ENCODE measurements at places on chromosomes 5 and 9.

GRCh38 chr5:81428446-81428845, 34.5 kb upstream of the ACOT12 start:
- no peak for DNase-seq

DNA sequence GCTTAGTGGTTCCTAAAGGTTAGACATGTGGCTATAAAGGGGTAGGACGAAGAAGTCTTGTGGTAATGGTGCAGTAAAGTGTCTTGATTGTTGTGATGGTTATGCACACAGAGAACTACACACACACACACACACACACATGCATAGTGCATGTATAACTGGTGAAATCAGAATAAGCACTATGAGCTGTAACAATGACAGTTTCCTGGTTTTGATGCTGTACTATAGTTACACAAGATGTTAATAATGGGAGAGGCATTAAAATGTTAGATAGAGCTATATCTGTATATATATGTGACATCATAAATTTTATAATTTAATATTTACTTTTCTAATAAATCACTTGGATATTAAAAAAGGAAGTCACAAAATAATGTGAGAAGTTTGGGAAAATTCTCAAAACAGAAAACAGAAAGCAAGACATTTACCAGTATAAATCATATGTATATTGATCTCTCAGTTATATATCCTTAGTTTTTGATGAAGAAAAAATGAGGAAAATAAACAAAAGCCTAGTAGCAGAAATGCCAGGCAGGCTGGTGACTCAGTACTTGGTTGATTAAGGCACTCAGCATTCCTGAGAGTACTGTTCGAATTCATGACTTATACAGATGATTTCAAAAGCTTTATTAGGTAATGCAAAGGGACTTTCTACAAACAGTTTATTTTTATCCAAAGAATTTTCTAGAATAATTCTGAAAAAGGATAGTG, 350.5 kb upstream of the DAB2 start:
- DNase-seq: no peak

- no peak for DNase-seq
Measured at GRCh38 chr5:72453246-72453775, 53.9 kb downstream of the ZNF366 start.

GRCh38 chr9:76218886-76219445, 175.3 kb downstream of the RFK start:
- no peak for DNase-seq

- no peak for DNase-seq
Measured at GRCh38 chr5:89723907-89724306, 685.6 kb downstream of the CETN3 start.

GRCh38 chr5:119537704-119538103, 85.4 kb downstream of the HSD17B4 start:
- peak; percentile 83 for DNase-seq

- DNase-seq: no peak
Measured at GRCh38 chr9:118931941-118932340, 437.3 kb downstream of the BRINP1 start.

GRCh38 chr9:76576344-76576743, 117.4 kb downstream of the GCNT1 start:
- DNase-seq: peak; percentile 51

- no peak for DNase-seq
Measured at GRCh38 chr5:179255527-179256327, 89.5 kb downstream of the ADAMTS2 start.

- no peak for DNase-seq
Measured at GRCh38 chr5:65329266-65329665, 152.5 kb downstream of the ADAMTS6 start.

All from GM12878 (cell line).